ENCODE measurements at places on chromosomes 13 and 19.

DNA sequence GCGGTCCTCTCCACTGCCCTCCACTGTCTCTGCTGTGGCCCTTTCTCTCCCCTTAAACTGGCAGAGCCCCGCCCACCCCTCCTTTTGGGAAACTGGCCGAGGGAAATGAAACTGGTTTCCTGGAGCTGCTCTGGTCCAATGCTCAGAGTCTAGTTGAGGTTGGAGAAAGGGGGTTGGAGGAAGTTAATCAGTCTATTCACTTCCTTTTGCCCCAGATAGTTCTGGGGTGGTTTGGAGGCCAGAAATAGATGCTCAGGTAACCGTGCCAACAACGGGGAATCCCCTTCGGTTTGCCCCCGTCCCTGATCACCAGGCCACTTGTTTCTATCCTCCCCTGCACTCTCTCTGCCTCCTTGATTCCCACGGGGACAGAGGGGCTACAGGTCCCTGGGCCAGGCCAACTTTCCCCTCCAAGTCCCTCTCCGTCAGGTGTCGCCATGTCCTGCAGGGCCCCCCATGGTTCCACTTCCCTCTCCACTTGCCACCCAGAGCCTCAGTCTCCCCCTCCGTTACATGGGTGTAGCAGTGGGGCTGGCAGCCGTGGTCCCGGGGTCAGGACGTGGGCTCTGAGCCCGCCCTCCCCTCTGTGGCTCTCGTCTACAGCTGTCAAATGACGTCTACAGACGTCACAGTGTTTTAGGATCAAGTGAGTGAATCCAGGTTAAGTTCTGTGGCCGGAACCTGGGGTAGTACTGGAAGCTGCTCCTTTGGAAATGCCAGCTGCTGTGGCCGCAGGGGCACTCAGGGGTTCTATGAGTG is at the start of gene IL4I1:
IL4I1 (minus strand) TSS at position 25 of the 759 bp plus-strand sequence. CDS start 727 bp downstream, outside the sequence.
- no peak for DNase-seq

DNA sequence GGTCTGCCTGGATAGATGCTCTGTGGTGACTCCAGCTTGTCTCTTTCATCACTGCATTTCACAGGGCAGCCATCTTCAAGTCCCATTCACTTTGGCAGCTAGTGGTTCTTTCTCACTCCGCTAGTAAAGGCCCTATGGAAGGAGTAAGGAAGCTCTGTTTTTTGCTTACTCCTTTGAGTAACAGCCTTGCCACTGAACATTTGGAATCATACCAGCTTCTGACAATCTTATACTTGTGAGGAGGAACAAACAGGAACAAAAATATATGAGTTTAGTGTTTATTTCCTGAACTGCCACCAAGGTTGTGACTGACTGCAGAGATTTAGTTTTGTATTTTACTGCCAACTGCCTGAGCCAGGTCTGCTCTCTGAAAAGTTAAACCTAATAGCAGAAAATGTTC is 38.7 kb downstream of the KCTD4 start:
- no peak for DNase-seq

DNA sequence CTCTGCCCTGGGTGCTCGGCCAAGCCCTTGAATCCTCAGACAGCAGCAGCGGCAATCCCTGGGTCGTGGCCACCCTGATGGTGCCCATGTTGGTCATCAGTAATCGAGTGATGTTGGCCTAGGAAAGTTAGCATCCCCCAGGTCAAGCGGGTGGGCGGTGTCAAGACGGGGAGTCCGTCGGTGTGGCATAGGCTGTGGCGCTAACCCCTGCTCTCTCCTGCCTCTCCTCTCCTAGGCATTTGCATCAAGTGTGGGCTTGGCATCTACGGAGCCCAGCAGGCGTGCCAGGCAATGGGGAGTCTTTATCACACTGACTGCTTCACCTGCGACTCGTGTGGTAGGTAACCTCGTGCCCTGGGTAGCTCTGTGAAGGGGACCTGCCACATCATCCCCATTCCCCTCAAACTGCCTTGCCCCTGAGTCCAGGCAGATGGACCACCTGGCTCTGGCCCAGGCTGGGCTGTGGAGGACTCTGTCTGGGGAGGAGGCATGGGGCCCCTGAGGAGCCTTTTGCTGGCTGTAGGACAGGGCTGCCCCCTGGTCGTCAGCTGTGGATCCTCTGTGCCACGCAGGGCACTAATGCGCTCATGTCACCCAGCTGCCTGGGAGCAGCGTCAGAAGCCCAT is 8.7 kb downstream of the WTIP start:
- DNase-seq = no peak

DNA sequence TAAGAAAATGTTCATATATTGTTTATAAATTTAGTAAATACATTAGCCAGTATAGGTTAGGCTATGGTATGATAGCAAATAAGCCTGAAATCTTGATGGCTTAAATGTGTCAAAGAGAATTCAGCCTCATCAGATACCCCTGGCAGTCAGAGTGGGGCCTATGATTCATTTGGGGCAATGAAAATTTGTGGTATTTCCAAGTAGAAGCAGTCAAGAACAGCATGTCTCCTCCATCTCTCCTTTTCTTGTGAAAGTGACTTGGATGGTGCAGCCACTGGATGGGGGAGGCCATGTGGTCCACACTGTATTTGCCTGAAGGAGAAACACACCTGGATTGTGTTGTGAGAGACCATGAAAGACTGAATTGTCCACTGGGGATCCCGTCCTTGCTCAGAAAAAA is 82.7 kb downstream of the DLEU7 start:
- DNase-seq = no peak

DNA sequence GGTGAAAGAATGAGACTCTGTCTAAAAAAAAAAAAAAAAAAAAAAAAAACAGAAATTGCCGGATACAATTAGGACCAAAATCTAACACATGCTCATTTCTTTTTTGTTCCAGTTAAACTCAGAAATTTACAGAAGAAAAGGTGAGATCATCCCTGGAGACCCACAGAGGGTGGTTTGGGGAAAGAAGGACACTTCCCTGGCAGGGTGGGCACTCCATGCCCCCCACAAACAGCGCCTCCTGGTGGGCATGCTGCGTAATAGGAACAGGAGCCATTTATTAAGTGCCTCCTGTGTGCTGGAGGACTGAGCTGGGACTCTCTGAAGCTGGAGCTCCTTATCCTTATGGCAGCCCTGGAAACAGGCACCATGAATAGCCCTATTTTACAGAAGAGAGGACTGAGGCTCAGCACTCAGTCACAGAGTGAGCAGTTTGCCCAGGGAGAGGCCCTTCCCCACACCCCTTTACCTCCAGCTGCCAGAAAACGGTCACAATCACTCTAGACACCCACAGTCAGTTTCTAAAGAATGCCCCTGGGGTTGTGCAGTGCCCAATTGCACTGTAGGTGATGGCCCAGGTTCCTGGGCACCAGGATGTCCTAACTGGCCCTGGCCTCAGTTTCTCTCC is 10.1 kb downstream of the C19orf38 start:
- DNase-seq = no peak

- no peak for DNase-seq
Measured at GRCh38 chr19:39212375-39212742, 8.3 kb upstream of the SYCN start.

DNA sequence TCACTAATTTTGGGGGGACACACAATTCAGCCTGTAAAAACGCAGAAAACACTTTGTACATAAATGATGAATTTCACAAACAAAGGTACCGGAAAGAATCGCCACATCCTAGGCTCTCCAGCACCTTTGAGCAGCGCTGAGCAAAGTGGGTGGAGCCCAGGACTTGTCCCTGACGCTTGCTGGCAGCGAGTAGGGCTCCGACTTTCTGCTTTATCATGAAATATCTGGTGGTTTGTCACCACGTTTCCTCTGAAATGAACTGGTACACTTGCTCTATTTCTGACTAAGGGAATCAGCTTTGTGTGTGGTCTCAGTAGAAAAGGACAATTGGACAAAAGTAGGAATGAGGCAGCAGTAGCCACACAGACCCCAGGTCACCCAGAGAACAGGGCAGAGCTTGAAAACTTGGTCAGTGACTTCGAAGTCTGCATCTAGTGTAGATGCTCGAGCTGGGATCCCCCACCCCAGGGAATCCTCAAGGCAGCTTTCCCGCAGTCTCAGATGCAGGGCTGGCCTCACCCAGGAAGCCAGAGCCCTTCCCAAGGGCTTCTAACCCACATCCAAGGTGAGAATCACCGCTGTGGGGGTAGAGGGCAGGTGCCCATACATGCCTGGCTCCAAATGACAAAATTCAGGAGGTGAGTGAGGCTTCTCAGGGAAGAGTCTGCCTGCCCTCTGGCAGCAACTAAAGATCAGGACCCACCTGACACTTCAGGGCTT is 85.3 kb upstream of the SOX1 start:
- DNase-seq = no peak

- DNase-seq = no peak
Measured at GRCh38 chr13:95754069-95754468, 77.1 kb downstream of the DNAJC3 start.

- DNase-seq = no peak
Measured at GRCh38 chr19:6274756-6275155, 5.0 kb downstream of the MLLT1 start.

GRCh38 chr19:39154629-39155100 is 29.1 kb downstream of the PAK4 start:
- no peak for DNase-seq

GRCh38 chr19:20078581-20079031 is 806 bp downstream of the ZNF90 start:
- DNase-seq = peak; percentile 4

GRCh38 chr13:27489456-27489855 is 39.1 kb upstream of the MTIF3 start:
- DNase-seq = no peak

DNA sequence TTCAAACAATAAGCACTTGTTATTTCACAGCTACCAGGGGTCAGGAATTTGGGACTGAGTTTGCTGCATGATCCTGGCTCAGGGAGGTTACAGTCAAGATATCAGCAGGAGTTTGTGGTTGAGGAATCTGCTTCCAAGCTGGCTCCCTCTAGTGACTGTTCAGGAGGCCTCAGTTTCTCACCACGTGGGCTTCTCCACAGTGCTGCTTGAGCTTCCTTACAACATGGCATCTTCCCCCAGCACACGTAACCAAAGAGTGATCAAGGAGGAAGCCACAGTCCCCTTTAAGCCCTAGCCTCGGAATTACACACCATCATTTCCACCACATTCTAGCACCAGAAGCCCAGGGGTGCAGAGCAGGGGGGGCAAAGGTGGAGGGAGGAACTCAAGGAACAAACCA is 28.8 kb downstream of the CELF5 start:
- no peak for DNase-seq

- no peak for DNase-seq
Measured at GRCh38 chr19:632579-633067, 714 bp downstream of the POLRMT start.

GRCh38 chr19:49558591-49558990 is 21.8 kb downstream of the NOSIP start:
- DNase-seq = no peak

GRCh38 chr13:50584856-50585580 is 258.5 kb downstream of the DLEU7 start:
- DNase-seq = no peak

GRCh38 chr13:20699715-20700114 is 3.8 kb upstream of the IL17D start:
- no peak for DNase-seq

- no peak for DNase-seq
Measured at GRCh38 chr13:29878101-29878500, 27.7 kb upstream of the UBL3 start.

DNA sequence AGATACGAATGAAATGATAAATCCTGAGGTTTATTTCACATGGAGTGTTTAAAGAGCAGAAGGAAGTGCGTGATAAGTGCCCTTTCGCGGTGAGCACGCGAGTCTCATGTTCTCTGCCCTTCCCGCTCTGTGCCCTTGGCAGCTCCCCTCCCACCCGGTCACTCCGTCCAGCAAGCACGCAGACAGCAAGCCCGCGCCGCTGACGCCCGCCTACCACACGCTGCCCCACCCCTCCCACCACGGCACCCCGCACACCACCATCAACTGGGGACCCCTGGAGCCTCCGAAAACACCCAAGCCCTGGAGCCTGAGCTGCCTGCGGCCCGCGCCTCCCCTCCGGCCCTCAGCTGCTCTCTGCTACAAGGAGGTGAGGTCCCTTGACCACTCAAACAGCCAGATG is 37.4 kb upstream of the TEX29 start:
- DNase-seq = no peak

DNA sequence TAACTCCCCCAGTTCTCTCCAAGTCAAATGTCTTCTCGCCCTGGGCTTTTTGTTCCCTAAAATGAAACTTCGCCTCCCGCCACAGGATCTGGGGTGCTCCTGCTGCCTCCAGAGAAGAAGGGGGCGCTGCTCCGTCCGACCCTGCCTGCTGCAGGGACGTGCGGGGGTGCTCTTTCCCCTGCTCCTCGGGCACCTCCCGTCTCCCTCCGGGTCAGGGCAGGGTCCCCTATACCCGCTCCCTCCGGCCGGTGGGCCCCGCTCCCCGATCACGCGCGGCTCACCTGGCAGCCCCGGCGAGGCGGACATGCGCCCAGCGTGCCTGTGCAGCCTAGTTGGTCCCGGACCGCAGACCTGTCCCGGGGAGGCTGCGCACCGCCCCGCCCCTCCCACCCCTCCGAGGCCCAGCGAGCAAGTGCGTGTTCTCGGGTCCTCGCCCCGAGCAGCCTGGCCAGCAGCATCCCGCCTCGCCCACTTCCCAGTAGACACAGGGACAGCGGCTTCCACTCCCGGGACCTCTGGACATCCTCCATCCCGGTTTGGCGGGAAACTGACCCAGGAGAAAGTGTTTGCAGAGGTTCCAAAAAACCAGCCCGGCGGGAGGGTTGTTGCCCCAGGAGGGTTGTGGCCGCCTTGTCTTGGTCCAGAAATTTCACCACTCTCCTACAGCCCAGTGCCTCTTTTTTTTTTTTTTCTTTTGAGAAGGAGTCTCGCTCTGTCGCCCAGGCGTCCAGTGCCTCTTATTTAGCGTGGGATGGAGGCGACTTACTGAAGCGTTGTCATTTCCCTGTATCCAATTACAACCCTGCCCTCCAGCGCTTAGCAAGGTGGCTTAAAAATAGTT is at the start of gene OXGR1:
OXGR1 (minus strand) TSS at position 460 of the 841 bp plus-strand sequence. CDS start 6,717 bp downstream, outside the sequence.
- DNase-seq = no peak

GRCh38 chr13:109209526-109209925 is 576.9 kb downstream of the IRS2 start:
- DNase-seq = no peak

- DNase-seq = no peak
Measured at GRCh38 chr19:37966662-37967231, 59.7 kb downstream of the SIPA1L3 start.

GRCh38 chr13:110221406-110222117 is 85.4 kb downstream of the COL4A1 start:
- no peak for DNase-seq

DNA sequence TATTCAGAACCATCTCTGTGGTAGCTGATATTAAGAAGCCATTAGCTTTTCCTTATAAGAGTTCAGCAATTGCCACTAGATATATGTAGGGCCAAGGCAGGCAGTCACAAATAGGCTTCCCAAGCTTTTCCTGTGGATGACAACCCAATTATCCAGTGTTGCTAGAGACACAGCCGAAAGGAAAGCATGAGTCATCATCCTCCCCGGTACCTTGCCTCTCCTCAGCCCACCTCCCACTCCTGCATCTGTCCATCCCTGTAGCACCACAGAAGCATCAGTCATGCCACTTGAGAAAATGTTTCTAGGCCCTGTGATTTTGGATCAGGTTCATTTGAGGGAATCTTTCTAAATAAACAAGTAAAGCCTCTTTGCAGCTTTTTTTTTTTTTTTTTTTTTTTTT is 204.3 kb downstream of the DNAJC15 start:
- DNase-seq = no peak

Data from GM04504 (cell line).